ENCODE measurements at places on chromosomes 16 and 17.

- DNase-seq, result no peak
Observed at GRCh38 chr16:21145738-21146137, 4.9 kb downstream of the DNAH3 start.

DNA sequence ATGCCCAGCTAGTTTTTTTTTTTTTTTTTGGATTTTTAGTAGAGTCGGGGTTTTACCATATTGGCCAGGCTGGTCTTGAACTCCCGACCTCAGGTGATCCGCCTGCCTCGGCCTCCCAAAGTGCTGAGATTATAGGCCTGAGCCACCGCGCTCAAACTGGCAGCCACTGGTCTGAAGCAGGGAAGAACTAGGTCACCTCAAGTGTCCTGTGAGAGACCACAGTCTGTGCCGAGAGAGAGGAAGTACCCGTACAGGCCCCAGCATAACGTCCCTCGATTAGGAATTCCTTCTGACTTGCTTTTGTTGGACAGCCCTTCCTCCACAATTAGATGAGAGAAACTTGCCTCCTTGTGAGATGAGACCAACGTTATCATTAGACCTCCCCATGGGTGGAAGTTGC, 13.7 kb upstream of the CD300E start:
- no peak for DNase-seq

DNA sequence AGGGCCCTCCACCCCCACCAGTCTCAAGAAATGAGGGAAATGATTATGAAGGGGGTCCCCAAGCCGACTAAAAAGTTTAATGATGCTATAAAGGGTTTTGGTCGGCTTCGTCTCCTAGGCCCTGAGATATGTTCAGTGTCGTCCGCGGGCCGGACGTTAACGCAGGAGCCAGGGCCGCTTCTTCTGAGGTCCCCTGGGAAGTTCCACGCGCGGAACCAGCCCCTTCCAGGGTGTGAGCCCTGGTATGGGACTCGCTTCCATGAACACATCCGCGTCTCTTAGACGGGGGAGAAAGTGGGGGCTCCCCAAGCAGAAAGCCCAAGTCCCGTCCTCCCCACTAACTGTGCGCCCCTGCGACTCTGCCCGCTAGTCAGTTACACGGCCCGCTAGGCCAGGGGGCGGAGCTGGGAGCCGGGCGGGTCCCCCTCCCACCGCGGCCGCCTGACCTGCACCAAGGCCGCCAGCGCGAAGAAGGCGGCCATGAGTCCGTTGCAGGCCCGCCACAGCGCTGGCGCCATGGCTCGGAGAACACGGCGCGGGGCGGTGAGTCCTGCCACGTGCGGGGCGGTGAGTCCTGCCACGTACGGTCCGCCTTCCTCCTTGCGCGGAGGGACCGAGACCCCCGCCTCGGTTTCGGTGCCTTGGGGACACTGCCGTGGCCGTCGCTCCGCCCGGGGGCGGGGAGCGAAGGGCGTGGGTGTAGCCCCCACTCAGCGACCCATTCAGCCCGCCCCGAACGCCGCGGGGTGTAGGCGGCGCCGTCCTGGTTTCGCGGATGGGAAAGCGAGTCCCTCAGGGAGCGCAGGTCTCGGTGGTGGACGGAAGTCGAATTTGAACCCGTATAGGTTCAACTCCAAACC, at the start of gene TMEM220:
TSS of gene TMEM220 (minus strand) at position 690 of the 860 bp plus-strand sequence. CDS start at position 518, 172 bp downstream.
- DNase-seq, result no peak

- no peak for DNase-seq
Observed at GRCh38 chr16:66832661-66833305, 2.0 kb upstream of the NAE1 start.

GRCh38 chr17:28896884-28897768, at the start of gene FLOT2:
Gene FLOT2, minus strand, starts transcription at chr17:28897733. Its CDS starts 159 bp downstream, at chr17:28897574.
- DNase-seq, result peak; percentile 82

GRCh38 chr16:81481207-81481821, 36.7 kb downstream of the CMIP start:
- peak; percentile 95 for DNase-seq

GRCh38 chr17:36600936-36601302, 464 bp upstream of the MRM1 start:
- DNase-seq, result no peak

DNA sequence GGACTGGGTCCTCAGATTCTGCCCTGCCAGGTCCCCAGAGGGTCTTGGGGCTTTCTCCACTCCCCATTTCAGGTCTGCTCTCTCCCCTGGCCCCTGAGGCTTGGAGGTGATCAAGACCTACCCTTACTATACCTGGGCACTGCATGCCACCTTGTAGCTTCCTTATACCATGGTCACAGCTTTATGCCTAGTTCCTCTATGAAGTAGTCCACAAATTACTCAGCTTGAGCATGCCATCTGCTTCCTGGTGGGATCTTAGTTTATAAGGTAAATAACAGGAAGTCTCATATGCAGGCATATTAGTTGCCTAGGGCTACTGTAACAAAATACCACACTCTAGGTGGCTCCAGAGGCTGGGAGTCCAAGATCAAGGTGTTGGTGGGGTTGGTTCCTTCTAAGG, 11.0 kb upstream of the PMFBP1 start:
- no peak for DNase-seq

DNA sequence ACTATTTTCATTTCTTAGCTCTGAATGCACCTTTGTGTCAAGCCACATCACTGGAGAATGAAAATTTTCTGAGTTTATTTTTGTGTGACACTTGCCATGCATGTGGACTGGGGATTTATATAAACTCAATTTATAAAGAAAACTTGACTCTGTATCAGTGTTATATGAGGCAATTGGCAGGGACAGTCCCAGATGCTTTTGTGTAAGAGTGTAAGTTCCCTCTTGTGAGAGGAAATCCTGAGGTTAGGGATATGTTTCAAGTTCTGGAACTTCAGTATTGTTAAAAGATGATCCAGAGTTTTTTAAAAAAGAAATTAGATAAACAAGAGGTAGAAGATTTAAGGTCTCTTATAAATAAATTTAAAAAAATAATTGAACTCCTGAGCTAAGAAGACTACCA, 10.9 kb upstream of the CCL8 start:
- no peak for DNase-seq

GRCh38 chr17:1082579-1082978, 85.7 kb downstream of the TIMM22 start:
- no peak for DNase-seq

DNA sequence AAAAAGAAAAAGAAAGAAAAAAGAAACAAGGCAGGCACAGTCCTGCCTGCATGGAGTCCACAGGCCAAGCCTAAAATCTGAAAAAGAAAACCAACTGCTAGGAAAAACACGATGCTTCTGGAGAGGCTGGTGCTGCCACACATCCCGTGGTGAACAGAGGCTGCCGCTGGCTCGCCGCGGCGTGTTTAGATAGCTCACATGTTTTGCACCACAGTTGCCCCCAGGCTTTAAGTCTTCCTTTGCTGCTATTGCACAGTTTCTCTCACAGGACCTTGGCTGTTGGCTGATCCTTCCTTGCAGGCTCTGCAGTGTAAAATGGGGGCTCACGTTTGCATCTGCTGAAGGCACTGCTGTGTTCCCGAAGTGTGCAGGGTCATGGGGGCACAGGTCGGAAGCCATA, 8.6 kb downstream of the SLC6A4 start:
- DNase-seq, result no peak

DNA sequence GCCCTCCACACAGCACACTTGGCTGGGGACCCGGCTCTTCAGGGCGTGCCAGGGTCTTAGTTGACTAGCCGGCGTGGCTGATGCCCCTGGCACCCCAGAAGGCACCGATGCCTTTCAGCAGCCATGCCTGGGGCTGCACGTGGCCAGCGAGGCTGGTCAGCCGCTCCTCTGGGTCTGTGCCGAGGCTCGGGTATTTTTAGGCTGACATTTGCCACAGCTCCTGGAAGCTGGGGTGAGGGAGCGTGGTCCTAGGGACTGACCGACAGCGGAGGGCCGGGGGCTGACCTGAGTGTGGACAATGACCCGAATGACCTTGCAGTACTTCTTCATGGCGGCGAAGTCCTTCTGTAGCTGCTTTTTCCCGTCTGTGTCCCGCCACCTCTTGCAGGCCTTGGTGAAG, 3.9 kb downstream of the RPL3L start:
- DNase-seq, result no peak

- DNase-seq, result no peak
Observed at GRCh38 chr17:61621317-61621716, 30.3 kb upstream of the NACA2 start.

- no peak for DNase-seq
Observed at GRCh38 chr17:63189930-63190329, 223.9 kb downstream of the TANC2 start.

GRCh38 chr16:61908426-61908825, 127.8 kb downstream of the CDH8 start:
- DNase-seq, result no peak

DNA sequence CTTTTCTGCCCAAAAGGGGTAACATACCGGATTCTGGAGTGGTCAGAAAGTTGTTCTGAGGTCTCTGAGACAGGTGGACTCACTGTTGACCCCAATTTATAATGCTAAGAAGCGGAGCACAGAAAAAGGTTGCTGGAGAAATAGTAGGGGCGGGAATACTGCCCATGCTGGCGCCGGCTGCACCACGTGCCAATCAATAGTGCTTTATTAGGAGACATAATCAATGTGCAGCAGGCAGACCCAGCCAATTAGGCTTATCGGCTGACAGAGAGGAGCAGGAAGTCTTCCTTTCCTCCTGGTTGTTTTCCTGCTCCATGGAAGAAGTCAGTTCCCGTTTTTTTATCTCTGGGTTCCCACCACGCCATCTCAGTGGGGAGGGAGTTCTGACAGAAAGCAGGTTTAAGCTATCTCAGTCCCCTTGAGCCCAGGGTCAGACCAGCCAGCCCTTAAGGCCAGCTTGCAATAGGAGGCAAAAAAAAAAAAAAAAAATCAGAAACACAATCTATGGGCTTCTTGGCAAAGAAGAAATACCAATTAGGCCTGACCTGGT, 68.2 kb upstream of the IRX6 start:
- no peak for DNase-seq

GRCh38 chr17:77963441-77963840, 4.9 kb downstream of the TNRC6C start:
- no peak for DNase-seq

DNA sequence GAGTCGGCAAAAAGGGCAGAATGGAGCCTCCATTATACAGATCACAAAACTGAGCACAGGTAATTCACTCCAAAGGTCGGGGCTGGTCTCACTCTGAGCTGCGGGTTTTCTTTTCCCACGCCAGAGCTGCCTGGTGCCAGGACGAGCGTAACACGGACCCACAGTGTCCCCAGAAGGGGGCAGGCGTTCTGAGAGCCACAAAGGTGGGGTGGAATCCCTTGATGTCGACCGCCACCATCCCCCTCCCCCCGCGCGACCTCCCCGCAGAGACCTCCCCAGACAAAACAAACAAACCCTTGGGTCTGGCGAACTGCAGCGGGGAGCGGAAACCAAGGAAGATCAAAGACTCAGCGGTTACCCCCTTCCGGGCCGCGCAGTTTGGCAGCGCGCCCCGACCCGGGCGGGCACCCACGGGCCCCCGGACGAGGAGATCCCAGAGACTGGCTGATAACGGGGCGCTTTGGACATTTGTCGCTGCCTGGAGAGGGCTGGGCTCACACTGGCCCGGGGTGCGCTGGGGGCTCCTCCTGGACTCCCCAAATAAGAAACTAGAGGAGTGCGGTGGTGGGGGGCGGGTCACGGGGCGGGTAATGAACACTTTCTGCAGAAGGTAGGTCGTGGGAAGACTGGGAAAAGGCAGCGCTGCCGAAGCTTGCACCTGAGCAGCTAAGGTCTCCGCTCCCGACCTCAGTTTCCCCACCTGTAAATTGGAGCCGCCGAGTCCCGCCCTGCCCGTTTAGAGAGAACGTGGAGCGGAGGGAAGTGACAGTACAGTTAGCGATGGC, 664 bp upstream of the NKD1 start:
- DNase-seq, result no peak

GRCh38 chr17:36602924-36603384, 1.6 kb downstream of the MRM1 start:
- DNase-seq, result peak; percentile 92

- DNase-seq, result peak; percentile 58
Observed at GRCh38 chr17:1643293-1643998, 2.1 kb downstream of the SCARF1 start.

DNA sequence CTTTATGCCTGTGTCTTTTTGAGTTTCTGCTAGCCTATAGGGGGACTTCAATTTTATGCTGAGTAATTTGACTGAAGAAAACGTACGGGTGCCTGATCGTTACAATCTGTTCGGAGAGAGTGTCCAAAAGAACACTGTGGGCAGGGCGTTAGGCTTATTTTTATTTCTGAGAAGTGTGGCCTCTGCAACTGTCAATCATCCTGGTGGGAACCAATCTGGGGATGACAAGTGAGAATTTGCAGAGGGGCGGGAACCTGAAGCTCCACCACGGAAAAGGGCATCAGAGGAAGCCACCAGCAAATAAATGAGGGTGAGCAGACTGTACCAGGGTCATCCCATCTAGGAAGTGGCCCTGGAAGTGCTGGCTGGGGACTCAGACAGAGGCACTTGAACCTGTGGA, 12.0 kb upstream of the CDYL2 start:
- no peak for DNase-seq

GRCh38 chr17:78904371-78904770, 1.4 kb upstream of the CEP295NL start:
- no peak for DNase-seq

DNA sequence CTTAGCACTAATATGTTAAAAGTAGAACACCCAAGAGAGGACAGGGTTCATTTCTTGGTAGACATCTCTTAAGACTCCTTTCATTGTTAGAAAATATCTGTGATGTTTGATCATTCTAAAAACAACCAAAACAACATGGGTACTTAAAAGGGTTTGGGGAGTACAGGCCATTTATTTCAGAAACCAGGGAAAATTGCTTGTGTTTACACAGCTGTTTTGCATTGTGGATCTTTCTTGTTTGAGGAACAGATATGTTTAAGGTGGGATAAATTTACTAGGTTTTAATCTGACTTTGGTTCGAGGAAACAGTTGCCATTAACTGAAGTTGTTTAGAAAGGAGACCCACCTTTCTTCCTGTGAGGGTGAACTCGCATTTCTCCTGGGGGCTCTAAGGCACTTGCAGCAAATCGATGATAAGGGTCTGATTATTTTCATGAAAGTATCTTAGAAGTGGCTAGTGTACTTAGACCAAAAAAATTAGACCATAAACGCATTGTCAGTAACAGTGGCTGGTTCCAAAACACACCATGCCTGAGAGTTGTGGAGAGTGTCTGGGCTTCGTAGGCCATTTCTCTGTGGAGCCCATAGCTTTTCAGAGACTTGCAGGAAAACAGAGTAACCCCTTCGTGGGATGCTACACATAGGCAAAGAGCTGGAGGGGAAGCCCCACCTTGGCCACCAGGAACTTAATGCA, 17.6 kb downstream of the CLUAP1 start:
- no peak for DNase-seq

- no peak for DNase-seq
Observed at GRCh38 chr17:49076573-49077384, 55.8 kb upstream of the B4GALNT2 start.
